ENCODE measurements at places on chromosomes 16 and 17. TPM values are rescaled to one million over a fixed set of nuclear protein-coding genes. Genes with fewer than 3 reads are reported as not detected.
A peak's percentile ranks its signal among the peaks of the same experiment; 100 is the strongest.

- DNase-seq, result no peak
Observed at GRCh38 chr17:76727745-76728456, 1.3 kb downstream of the METTL23 start.

DNA sequence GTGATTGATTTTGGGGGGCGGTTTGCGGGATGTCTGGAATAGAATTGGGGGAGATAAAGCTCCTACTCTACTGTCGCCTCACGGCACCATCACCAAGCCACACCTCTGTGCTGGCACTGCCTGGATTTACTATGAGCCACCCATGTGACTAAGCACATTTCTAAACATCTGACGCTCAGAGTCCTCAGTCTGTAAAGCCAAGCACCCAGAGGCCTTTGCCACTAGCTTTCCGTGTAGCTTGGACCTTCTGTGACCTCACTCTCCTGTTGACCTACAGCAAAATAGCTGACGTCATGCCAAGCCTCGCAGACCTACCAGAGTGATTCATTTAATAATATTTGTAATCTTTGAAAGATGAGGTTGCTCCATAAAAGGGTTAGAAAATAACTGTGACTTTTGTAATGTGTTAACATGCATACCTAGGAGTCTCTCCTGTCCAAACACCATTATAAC, 38.5 kb upstream of the MYOCD start:
- DNase-seq, result peak; percentile 89

- no peak for DNase-seq
Observed at GRCh38 chr17:36112572-36112971, 8.9 kb downstream of the CCL4 start.

DNASE1L2 gene
- total RNA-seq, result 1.6 TPM

DNA sequence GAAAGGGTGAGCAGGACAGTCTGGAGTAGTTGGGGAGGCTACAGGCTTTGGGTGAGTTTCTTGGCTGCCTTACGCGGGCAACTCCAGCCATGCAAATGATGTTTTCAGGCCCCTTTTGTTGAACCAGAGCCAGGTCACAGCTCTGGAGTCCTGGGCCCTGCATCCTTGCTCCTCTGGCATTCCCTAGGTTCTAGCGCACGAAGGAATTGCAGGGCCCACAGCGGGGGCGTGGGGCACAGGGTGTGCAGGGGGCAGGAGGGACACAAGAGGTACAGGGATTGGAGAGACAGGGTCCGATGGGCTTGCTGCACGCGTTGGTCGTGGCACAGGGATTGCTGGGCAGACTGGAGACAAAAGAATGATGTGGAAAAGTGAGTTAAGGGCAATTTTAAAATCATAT, 3.6 kb downstream of the KRT31 start:
- no peak for DNase-seq

DNA sequence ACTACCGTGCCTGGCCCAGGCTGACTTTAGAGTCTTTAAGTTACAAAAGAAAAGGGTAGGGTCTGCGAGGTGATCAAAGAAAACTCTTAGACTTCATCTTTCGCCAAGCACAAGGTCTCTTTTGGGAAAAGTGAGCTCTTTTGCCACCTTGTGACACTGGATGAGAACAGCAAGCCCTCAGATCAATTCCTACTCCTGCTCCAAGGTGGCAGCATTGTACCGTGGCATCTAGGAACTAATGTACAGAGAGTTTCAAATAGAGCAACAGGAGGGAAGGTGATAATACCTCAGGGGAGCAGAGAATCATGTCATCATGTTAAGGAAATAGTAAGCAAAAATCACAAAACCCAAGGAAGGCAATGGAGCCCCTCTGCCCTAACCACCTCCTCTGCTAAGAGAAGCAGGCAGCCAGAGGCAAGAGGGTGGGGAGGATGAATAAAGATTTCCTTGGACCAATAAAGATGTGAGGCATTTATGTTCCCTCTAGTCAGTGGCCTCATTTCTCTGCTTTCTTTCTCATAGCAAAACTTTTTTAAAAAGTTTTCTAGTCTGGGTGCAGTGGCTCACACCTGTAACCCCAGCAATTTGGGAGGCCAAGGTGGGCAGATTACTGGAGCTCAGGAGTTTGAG, 2.1 kb upstream of the C17orf78 start:
- peak; percentile 87 for DNase-seq

ZSCAN10 gene
- 0.38 TPM for total RNA-seq

HEATR9 gene
- not detected for total RNA-seq

DNA sequence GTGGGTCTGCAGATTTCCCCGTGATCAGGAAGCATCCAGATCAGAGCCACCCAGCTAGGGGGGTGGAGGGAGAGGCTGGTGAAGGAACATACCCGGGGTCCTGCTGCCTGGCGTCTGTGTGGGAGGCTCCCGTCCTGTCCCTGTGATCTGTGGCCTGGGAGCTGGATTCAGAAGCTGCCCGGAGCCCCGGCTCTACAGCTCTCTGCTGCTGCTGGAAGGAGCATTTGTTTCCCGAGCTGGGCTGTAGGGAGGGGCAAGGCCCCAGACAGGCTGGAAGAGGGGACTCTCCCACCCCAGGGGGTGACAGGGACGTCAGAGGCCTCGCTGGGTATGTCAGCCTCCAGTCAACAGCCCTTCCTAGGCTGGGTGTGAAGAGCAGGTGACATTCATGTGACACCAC, 10.2 kb downstream of the SOX8 start:
- DNase-seq, result no peak

Data from NCI-H460 (cell line).